ENCODE measurements at places on chromosomes 5 and 9.

DNA sequence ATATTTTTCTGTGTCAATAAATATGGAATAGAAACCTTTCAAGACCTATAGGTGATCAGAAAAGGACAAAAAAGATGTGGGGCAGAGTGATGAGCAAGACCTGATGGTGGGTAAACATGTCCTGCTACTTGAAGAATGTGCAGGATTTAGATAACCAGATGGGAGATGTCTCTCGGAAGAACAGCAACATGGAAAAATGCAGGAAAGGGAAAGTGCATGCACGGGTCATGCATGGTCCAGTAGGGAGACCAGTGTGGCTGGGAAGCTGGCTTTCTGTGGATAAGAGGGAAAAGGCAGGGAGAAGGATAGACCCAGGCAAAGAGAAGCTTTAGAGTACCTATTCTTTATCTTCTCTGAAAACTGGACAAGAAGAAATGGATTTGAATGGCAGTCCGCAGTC, 7.1 kb upstream of the CAST start:
- no peak for DNase-seq

GRCh38 chr9:37995348-37995737, 73.7 kb downstream of the SHB start:
- no peak for DNase-seq

DNA sequence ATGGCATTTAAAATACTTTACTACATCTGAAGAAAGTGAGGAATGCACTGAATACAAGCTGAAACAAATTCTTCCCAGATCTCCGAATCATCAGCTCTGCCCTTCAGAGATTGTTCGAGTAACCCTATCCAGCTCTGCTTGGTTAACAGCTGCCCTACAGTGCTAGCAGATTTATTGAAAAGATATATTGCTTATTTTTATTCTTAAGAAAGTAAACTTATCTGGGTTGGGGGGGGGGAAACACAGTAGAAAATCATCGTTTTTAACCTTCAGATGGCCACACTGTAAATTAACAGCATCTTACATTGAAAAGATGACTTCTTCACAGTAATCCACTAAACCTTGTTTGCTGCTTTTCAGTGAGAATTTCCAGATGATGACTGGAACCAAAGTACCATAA, 210.8 kb downstream of the NFIB start:
- DNase-seq: no peak

DNA sequence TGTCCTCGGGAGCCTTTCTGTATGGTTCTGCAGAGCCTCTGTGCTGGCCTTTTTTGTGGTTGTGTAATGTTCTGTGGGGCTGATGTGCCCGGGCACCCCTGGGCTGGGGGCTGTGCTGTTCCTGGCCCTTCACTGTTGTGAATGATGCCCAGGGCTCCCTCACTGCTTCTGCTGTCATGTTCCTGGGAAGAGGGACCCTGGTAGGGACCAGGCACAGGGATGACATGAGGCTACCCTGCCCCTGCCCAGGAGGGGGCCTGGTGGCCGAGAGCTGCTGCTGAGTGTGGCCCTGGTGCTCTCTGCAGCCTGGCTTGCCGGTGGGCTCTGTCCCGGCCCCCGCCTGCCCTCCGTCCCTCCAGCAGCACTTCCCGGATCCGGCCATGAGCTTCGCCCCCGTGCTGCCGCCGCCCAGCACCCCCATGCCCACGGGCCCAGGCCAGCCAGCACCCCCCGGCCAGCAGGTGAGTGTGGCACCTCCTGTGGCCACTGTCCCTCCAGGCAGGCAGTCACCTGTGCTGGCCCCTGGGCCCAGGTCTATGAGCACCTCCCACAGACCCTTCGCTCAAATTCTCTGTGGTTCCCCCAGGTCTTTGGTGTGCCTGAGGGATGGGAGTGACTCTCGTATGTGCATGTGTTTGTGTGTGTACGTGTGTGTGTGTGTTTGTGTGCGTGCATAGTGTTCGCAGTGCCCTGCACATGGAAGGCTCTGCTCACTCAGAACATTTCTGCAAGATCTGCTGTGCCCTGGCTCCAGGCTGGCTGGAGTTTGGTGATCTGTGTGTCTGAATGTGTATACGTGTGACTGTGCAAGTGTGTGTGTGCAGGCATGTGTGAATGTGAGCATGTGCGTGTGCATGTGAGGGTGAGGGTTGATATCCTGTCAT, 72.3 kb downstream of the WNK2 start:
- no peak for DNase-seq

- no peak for DNase-seq
Observed at GRCh38 chr5:75239681-75240080, 3.0 kb upstream of the ANKRD31 start.

GRCh38 chr5:73279805-73280204, 106.8 kb downstream of the TMEM174 start:
- no peak for DNase-seq

GRCh38 chr9:36399980-36400331, at the start of gene RNF38:
Gene RNF38 (minus strand): TSS chr9:36400269. CDS start chr9:36400108, 161 bp downstream.
- no peak for DNase-seq

GRCh38 chr9:96139592-96140295, 162.2 kb downstream of the HSD17B3 start:
- DNase-seq: peak; percentile 79

DNA sequence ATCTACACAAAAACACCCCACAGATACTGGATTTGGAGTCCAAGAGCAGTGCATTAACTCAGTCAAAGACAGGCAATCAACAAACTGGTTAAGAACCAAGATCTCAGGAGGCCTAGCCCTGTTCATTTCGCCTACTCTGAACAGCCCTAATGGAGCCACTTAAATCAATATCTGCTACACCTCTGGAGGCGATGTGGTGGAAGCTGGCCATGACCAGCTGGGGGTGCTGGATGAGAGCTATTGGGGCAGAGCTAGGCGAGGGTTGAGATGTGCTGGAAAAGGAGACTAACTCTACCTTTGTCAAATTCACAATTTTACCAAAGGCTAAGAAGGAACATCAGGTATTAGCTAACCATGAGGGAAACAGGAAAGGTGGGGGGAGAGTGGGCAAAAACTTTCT, 23.3 kb upstream of the ARSB start:
- DNase-seq: no peak

DNA sequence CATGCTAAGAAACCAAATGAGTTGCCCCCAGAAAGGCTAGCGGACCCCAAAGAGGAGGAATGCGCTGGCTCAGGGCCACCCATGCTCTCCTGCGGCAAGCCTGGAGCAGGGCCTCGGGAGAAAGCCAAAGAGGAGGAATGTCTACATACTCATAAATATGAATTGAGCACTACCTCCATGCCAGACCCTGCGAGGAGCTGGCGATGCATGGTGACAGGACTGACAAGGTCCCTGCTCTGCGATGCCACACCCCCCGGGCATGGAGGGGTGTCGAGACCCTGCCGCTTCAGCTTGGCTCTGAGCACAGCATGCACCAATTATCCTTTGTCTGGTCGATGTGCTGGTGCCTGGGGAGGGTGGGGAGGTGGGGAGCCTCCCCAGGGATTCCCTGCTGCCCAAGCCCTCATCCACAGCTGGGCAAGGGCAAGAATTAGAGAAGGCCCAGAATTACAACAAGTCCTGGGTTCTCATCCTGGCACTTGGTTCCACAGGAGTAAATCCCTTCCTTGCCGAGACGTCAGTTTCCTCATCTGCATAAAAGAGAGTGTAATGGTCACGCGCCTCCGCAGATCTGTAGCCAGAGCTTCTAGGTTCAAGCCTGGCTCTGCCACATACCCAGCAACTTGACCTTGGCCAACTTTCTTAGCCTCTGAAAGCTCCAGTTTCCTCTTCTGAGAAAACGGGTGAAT, 74.4 kb downstream of the FAM114A2 start:
- DNase-seq: no peak

Data from DMS 273 treated with DMSO at 0.1 percent for 48 hours (cell line).